ENCODE measurements at places on chromosomes 5 and 9.

GRCh38 chr5:172163346-172163745 lies 24.7 kb downstream of the STK10 start:
- DNase-seq, result no peak

GRCh38 chr5:146647656-146648199 lies 131.7 kb upstream of the GPR151 start:
- DNase-seq, result no peak

DNA sequence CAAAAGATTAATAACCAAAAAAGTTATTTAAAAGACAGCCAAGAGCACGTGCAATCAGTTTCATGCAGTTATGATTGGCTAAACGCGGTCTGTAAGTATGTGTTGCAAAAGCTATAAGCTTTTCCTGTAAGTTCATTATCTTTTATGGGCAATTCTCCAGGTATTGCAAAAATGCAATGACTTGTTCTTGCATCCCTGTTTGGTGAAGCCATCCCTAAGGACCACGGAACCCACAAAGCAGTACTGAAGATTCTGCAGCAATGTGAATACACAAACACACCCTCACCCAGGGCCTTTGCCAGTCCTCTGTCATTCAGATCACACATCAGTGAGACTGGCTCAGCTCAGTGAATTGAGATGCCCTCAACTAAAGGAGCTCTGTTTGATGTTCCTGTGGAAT lies 11.4 kb downstream of the GCNT4 start:
- DNase-seq, result no peak

DNA sequence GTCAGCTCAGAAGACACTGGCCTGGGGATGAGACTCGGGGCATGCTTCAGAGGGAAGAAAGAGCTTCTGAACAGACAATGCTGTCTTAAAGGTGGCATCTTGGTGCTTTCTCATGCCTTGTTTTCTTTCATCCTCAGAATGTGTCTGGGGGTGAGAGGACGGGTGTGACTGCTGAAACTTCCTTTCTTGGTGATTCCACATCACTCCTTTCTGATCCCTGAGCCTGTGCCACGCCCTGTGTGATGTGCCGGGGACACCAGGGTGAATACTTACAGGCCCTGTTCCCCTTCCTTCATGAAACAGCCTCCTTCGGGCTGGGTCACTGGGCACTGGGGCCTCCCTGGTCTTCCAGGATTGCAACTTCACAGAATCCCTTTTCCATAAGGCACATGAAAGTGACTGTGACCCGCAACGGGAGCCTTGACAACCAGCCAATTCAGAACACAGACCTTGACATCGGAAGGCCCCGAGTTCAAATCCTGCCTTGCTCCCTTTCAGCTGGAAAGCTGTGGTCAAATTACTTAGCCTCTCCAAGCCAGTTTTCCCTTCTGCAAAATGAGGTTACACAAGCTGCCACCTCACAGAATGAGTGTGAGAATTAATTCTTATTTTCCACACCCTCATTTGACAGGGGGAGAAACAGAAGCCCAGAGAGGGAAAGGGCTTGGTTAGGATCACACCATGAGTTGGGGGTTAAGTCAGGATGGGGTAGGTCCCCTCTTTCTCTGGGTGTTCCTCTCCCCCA lies 44.1 kb upstream of the IL17B start:
- DNase-seq, result no peak

DNA sequence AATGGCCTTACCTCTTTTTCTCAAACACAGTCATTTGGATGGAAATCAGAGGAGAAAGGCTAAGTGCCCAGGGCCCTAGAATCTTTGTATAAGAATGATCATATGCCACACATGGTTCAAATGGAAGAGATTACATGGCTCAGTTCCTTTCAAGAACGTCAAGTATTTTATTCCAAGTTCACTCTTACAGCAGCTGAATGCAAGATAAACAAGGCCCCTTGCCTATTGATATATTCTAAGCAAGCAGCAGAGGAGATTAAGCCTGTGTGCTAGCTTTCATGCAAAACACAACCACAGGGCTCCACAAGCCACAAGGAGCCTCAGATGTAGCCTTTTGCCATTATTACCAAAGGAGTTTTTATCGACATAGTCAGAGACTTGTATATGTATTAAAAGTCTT lies 55.3 kb upstream of the SLCO6A1 start:
- DNase-seq, result no peak

GRCh38 chr9:13811876-13812275 lies 502.1 kb downstream of the NFIB start:
- DNase-seq, result no peak

Data from stimulated activated CD4-positive, alpha-beta T cell treated with anti-CD3 and anti-CD28 coated beads, Interleukin-2, amount 100 ng/mL, for 24 hours (primary cell).